Regular cardiac myocyte (primary cell): ENCODE measurements at places on chromosomes 6 and 20. TPM values are rescaled to one million over a fixed set of nuclear protein-coding genes. Genes with fewer than 3 reads are reported as not detected.

DNMT3B gene
- 2.0 and 2.1 TPM in 2 replicates for total RNA-seq

SPEF1 gene
- under 0.01 and 0.19 TPM in 2 replicates for total RNA-seq

CFB gene
- total RNA-seq, result 5.8 and 65.1 TPM in 2 replicates

TRIM15 gene
- total RNA-seq, result not detected in 2 replicates

RGS17 gene
- 7.3 and 9.3 TPM in 2 replicates for total RNA-seq

BPI gene
- 0.28 TPM in 1 of 2 replicates, not detected in the other for total RNA-seq

BPIFB4 gene
- not detected in 2 replicates for total RNA-seq

CD24 gene
- total RNA-seq, result 12.3 and 16.6 TPM in 2 replicates
